ENCODE measurements at places on chromosomes 4 and X. TPM values are rescaled to one million over a fixed set of nuclear protein-coding genes. Genes with fewer than 3 reads are reported as not detected.

CCSER1 gene
- total RNA-seq = 0.81 TPM

RAB39B gene
- 0.03 TPM for total RNA-seq

DUSP9 gene
- total RNA-seq = 1.7 TPM

DCAF8L2 gene
- total RNA-seq = not detected

SMARCAD1 gene
- total RNA-seq = 27.8 TPM

SUPT20HL1 gene
- total RNA-seq = not detected

ATP2B3 gene
- not detected for total RNA-seq

SRPX2 gene
- 0.49 TPM for total RNA-seq

NXF2 gene
- total RNA-seq = not detected

GPR119 gene
- total RNA-seq = not detected

PITX2 gene
- 27.1 TPM for total RNA-seq

L1CAM gene
- 47.6 TPM for total RNA-seq

Data from foreskin keratinocyte (primary cell).